AG09319 (cell line): ENCODE measurements at places on chromosomes 12 and 14.
A peak's percentile ranks its signal among the peaks of the same experiment; 100 is the strongest.

DNA sequence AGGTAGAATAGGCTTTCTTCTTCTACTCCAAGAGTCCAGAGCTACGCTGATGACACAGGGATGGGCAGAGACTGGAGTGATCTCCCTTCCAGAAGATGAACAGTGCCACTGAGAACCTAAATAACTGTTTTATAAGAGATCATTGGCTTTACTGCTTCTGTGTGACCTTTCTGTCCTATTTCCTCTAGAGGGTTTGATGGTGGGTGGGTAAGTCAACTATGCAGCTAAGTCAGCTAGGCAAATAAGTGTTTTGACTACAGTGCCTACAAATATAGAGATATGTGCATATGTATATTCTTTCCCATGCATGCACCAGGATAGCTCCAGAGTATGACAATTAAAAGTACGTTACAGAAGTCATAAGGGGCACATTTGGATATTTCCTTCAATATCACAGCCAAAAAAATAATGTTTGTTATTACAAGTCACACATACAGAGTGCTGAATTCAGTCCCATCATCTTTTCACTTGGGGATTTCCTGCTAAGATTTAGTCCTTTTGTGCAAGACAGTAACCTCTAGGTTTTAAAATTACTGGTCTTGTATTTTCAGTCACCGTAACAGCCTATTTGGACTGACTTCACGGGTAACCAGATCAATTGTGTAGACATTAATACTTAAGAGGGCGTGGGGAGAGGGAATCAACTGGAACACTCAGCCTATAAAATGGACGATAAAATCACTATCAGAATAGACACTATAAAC is 412.6 kb upstream of the SOX5 start:
- DNase-seq: no peak

GRCh38 chr12:93537769-93538168 is 34.7 kb upstream of the SOCS2 start:
- DNase-seq: no peak

DNA sequence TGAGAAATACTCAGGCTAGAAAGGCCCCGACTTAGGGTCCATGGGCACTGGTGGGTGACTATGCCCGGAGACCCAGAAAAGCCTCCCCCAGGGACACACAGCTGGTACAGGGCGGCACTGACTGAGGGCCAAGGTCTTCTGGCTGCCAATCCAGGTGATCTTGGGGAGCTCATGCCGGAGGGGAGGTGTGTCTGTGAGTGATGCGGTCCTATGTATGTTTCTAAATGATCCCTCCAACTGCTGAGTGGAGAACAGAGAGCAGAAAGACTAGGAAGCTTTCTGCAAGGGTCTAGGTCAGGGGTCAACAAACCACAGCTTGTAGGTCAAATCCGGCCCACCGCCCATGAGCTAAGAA is 391 bp downstream of the SERPINA4 start:
- DNase-seq: no peak

DNA sequence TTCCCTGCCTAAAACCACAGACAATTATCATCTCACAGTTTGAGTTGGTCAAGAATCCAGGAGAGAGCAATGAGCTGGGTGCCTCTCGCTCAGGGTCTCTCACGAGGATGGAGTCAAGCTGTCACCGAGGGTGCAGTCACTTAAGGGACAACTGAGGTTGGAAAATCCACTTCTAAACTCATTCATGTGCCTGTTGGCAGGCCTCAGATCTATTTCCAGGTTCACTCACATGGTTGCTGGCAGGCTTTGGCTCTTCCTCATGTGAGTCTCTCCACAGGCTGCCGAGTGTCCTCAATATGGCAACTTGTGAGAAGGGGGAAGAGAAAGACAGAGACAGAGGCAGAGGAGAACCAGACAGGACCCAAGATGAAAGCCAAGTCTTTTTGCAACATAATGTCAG is 10.5 kb upstream of the OR10P1 start:
- DNase-seq: no peak

DNA sequence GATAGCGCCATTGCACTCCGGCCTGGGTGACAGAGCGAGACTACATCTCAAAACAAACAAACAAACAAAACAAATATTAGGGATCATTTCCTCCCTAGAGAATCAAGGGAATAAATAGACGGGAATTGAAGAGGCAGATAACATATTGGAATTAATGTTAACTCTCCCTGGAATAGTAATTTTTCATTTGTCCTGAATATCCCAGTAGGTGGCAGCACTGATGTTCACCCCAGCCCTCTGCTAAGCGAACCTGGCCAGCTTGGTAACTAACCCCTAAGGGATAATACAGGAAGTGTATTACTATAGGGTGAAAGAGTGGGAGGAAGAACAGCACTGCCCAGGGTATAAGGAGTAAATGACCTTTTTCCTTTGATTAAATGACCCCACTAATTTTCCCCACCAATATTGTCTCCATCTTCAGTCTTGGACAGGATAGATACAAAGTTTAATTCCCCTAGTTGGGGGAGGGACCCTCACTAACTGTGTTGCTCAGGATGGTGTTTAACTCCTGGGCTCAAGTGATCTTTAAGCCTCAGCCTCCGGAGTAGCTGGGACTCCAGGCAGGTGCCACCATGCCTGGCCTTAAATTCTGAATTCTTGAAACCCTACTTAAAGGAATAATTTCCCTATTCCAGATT is 40.5 kb downstream of the SLC2A14 start:
- DNase-seq: peak; percentile 15

GRCh38 chr14:78157494-78158437 is 12.4 kb upstream of the NRXN3 start:
- DNase-seq: no peak

DNA sequence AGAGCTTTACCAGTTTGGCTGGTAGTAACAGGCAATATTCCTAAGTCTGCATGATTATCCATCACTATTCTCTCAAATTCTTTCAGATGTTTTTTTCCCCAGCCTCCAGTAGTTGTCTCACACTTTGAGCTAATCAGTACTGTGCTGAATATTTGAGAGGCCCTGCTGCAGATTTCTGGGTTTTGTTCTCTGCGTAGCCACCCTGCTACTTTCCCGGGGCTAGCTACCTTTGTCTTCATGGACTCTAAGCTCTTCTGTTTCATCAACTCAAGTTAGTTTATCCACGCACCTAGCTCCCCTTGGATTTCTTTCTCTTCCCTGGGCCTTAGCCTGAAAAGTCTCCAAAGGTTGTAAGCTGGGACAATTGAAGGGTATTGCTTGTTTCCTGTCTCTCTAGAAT is 73.0 kb downstream of the FUT8 start:
- no peak for DNase-seq

GRCh38 chr14:89162586-89162985 is 254.4 kb downstream of the FOXN3 start:
- DNase-seq: no peak

DNA sequence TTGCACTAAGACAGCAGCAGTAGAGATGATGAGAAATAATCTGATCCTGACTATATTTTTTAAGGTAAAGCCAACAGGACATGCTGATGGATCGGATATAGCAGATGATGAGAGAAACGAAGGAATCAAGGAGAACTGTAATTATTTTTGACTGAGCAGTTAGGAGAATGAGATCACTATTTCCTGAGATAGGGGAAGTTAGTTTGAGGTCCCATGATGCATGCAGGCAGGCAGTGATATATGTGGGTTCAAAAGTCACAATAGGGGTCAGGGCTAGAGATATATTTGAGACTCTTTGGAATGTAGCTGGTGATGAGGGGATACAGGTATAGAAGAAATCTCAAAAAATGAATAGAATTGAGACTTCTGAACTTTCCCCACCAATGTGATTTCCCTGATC is 107.6 kb downstream of the GTF2A1 start:
- DNase-seq: no peak

- no peak for DNase-seq
These were observed 7.2 kb downstream of the MCRS1 start for GRCh38 chr12:49560695-49561094.

GRCh38 chr12:132049876-132050275 is 94.2 kb downstream of the DDX51 start:
- DNase-seq: no peak

GRCh38 chr12:121061831-121062230 is 22.8 kb upstream of the OASL start:
- DNase-seq: no peak

- peak; percentile 22 for DNase-seq
These were observed 23.7 kb upstream of the TDRD9 start for GRCh38 chr14:103904493-103905107.

- DNase-seq: no peak
These were observed 13.1 kb upstream of the SMCO3 start for GRCh38 chr12:14827043-14827442.

DNA sequence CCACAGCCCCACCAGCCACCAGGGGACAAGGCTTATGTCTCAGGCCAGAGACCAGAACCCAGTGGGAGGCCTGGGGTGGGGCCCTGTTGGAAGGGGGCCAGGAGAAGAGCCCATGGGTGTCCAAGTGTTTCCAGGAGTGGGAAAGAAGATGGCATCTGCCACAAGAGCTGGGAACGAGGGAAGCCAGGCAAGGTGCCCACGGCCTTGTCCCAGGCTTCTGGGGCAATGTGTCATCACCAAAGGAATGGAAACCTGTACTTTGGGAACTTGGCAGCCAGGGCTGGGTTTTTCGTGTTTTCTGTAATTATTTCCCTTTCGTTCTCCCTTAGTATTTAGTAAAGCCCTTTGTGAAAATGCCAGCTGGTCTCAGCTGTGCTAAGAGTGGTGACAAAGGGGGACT is 5.3 kb upstream of the PGF start:
- DNase-seq: no peak

DNA sequence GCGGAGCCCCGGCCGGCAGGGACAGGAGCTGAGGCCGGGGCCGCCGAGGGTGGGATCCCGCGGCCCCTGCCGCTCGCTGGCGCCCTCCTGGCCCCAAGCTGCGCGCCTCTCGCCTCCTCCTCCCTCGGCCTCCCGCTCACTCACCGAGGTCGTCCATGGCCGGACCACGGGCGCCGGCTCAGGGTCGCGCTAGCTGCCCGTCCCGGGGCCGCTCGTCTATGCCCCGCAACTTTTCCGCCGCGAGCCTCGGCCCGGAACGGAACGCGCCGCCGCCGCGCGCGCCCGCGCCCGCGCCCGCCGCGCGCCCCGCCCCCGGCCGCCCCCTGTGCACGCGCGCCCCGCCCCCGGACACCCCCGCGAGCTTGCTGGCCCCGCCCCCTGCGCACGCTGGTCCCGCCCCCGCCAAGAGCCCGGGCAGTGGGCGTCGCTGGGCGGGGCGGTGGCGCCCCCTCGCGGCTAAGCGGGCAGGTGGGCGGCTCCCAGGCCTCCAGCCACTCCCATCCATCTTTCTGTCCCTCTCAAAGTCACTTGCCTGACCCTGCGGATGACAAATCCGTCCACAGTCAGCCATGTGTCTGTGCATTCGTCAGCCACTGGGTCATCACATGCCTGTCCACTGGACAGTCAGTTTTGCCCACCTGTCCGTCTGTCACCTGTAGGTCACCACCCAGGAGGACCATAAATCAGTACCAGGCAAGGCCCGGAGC is at the start of gene PXN:
PXN (minus strand) TSS at position 258 of the 707 bp plus-strand sequence; CDS start at position 157, 101 bp downstream.
- peak; percentile 64 for DNase-seq
